ENCODE measurements at places on chromosomes 3 and 15.

GRCh38 chr3:3771094-3771493 is 28.1 kb upstream of the LRRN1 start:
- no peak for DNase-seq

DNA sequence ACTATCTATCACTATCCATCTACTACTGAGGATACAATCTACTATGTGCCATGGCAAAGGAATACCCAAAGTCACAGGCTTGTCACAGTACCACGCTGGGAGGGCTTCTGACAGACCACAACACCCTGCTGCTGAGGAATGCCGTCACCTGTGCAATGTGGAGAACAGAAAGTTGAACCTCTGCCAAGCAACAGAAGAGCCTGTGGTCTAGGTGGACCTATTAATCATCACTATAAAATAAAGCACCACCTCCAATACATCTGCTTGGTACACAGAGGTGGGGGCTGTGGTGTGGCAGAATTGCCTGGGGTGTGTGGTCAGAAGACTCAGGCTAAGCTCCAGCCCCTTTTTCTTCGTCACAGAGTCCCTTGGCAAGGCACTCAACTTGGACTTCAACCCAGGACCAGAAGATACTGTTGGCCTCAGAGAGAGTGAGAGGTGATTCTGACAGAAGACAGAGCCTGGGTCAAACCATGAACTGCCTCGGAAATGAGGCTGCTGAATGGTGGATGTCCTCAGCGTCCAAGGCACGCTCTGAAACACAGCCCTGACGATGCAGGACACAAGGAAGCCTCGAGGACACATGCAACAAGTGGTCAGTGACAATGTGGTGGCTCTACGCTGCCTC is 189.4 kb upstream of the CHRNA7 start:
- no peak for DNase-seq

DNA sequence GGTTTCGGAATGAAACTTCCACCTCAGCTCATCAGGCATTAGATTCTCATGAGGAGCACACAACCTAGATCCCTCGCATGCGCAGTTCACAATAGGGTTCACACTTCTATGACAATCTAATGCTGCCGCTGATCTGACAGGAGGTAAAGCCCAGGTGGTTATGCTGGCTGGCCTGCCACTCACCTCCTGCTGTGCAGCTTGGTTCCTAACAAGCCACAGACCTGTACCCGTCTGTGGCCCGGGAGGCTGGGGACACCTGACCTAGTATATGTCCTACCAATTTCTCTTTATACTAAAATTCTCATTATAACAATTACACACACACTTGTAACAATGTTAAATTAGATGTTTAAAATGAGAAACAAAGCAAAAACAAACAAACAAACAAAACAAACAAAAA is 172.2 kb downstream of the SLC9A9 start:
- no peak for DNase-seq

GRCh38 chr3:109597444-109597843 is 260.1 kb upstream of the DPPA4 start:
- DNase-seq, result no peak

GRCh38 chr3:42847731-42848130 is 27.9 kb downstream of the CYP8B1 start:
- DNase-seq, result no peak

DNA sequence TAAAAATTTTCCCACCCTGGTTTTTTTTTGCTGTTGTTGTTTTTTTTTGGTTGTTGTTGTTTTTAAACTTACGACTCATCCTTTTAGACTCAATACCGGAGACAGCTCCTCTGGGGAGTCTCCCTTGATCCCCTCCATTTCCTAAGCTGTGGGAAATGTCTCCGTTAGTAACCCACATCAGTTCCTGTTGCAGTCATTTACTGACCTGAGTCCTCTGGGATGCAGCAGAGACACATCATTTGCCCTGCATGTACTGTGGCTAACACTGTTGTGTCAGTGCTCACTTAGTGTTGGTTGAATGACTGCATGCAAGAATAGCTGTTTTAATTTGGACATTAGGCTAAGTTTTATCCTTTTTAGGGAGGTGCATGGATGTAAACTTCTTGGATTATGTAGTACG is 83.8 kb downstream of the MBNL1 start:
- no peak for DNase-seq

GRCh38 chr15:52559575-52559974 is 9.3 kb downstream of the ARPP19 start:
- no peak for DNase-seq

GRCh38 chr3:57851304-57851703 is 95.2 kb downstream of the SLMAP start:
- DNase-seq, result no peak

DNA sequence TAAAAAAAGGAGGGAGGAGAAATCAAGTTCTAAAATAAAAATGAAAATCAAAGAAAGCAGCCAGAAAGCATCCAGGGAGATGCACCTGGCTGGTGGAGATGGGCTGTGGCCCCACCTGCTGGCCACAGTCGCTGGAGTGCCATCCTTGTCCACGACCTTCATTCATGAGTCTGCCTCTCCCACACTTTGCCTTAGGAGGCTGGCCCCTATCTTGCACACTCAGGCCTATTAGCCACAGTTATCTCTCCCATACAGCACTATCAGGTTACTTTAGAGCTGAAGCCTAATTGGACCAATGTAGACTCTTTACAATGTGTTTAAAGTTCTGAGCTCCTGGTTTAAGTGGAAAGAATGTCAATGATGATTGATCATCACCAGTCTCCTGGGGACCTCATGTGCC is 392.0 kb upstream of the RORA start:
- peak; percentile 8 for DNase-seq

DNA sequence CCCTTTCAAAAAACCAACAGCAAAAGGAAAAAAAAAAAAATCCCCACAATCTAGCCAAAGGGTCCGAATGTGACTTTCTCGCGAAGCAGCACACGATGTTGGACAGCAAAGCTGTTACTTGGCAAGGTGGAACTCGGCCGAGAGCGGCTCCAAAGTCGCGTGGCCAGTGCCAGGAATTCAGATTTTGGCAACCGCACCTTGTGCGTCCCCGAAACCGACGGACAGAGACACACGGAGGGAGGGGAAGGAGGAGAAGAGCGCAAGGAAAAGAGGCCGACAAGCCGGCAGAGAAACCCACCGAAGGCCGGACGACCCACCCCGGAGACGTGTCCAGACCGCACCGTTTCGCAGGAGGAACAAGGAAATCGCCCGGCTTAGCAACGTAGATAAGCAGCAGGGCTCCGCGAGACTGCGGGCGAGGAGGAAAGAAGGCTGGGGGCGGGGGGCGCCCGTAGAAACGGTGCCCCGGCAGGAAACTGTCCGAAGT is 517.3 kb downstream of the MECOM start:
- no peak for DNase-seq

DNA sequence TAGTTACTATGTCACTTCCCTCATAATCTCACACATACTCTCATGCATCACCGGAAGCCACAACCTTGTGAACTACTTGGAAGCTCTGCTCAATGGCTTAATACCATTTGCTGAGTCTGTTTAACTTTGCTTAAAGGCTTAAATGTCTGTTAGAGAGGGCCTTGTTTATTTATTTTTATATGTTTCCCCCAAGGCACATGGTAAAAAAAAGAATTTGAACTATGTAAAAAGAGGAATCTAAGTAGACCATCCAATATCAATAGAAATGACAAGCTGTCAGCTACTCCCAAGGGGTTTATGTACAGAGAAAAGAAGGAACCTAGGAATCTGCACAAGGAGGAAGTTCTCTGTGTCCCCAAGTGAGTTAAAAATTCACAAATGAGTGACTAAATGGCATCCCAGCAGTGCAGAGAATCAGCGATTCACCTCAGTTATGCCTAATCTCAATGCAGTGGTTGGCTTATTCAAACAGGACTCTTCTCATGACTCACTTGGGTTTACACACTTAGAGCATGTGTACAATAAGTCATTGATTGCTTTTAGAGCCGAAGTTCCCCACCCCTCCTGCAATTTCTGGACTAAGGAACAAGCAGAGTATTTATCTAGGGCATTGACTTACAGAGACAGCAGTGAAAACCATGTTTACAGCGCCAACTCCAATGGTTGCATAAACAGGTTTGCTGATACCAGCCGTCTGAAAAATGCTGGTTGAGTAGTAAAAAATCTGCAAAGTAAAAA is 24.4 kb downstream of the SLC2A2 start:
- peak; percentile 34 for DNase-seq

DNA sequence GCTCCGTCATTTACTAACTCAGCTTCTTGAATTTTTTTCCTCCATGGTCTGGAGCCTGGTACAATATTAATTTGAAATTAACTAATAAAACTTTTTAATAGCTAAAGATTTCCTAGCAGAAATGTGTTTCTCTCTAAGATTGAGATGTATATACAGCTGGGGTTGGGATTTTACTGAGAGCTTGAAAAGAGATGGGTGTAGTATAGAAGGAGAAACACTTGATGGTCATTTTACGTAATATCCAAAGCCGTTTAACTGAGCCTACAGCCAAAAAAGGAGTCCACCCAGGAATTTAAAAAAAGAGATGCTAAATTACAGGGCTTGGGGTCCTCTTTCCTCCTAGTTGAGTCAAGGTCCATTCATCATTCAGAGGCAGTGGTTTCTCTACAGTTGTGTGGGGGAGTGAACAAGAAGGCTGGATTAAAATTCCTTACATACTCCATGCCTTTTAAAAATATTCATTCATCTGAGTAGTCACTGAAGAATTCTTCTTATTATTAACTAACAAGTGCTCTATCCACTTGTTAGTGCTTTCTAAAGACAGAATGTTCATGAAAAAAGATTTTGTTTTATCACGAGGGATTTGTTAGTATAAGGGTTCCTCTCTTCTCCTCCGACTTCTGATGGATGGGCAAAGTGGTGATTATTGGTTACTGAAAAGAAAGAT is 255.3 kb upstream of the IL12A start:
- DNase-seq, result no peak

GRCh38 chr3:34859746-34860145 is 779.6 kb upstream of the ARPP21 start:
- DNase-seq, result no peak

- DNase-seq, result peak; percentile 11
These were observed 109.3 kb downstream of the SHQ1 start for GRCh38 chr3:72738752-72739530.

DNA sequence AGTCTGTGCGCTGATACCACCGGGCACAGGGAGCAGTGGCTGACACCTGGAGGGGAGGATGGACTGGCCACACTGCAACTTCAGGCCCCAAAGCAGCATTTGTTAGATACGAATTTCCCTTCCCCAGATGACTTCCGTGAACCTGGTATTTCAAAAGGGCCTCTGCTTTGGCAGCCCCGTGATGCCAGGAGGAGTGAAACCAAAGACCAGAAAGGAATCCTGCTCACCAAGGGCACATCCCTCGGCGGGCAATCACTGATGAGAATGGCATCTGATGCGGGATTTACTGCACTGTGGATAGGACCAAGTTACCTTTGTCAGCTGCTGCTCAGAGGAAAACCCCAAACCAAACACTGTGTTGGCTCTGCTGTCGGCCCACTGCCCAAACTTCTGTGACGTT is 65.5 kb downstream of the WHAMM start:
- no peak for DNase-seq

GRCh38 chr15:51079226-51079625 is 15.5 kb downstream of the TNFAIP8L3 start:
- no peak for DNase-seq

DNA sequence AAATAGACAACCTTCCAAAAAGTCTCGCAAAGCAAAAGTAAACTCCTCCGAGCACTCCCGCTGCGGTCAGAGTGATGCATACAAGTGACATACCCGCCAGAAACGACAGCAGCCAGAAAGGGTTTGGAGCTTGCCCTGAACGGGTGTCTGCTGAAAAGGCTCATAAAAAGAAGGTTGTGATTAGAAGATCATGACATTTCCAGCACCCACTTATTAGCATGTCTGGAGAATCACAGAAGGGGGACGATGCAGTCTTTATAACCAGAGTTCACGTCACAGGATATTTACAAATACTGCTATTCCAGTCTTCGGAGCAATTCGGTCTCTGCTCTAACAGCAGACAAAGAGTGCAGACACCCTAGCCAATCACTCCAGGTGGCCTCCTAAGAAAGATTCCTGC is 59.1 kb upstream of the FRMD4B start:
- peak; percentile 41 for DNase-seq

- no peak for DNase-seq
These were observed 151.1 kb downstream of the ZNF385D start for GRCh38 chr3:21599890-21600289.

- no peak for DNase-seq
These were observed 8.4 kb downstream of the NR1D2 start for GRCh38 chr3:23953523-23953922.

DNA sequence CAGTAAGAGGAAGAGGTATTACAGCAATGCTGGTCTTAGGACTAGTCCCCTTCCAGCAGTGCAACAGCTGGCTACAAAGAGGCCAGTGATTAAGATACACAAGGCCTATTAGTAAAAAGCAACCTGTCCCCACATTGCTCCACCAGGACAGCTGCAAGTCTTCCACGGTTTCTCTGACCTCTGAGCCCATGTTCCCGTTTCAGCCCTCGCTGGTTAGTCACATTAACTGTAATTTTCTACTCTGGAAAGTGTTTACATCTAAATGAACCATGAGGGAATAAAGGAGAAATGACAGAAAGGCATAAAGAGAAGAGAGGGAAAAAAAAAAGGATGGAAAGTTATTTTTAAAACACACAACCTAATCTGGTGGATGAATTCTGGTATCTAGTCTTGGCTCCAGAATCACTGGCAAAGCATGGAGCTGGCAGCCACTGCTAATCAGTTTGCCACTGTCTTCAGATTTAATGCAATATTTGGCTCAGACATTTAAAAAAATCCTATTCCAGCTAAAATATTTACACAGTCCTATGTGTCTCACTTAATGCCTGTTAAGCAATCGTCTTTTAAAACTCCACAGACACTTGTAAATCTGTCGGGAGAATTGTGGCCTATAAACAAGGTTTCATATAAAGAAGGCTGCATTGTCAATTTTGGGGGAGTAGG is 154.9 kb downstream of the GREM1 start:
- DNase-seq, result no peak

- no peak for DNase-seq
These were observed 14.0 kb upstream of the TMF1 start for GRCh38 chr3:69066121-69066520.

GRCh38 chr3:179961071-179961702 is 75.5 kb downstream of the PEX5L start:
- no peak for DNase-seq

- DNase-seq, result no peak
These were observed 27.6 kb downstream of the ARNT2 start for GRCh38 chr15:80431635-80432344.

GRCh38 chr3:69212411-69213160 is 90.2 kb upstream of the LMOD3 start:
- DNase-seq, result no peak

GRCh38 chr15:81809543-81809942 is 236.3 kb downstream of the MEX3B start:
- no peak for DNase-seq

DNA sequence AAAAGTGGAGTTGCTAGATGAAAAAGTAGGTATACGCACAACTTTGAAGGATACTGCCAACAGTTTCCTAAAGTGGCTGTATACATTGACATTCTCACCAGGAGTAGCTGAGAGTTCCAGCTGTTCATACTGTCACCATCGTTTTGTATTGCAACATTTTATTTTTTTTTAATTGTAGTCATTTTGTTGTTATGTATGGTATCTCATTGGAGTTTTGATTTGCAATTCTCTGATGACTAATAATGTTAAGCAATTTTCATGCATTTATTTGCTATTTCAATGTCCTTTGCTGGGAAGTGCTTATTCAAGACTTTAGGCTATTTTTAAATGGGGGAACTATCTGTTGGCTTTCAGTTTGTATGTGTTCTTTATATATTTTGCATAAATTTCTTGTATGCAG is 185.1 kb upstream of the TGFBR2 start:
- no peak for DNase-seq

GRCh38 chr3:171007316-171007715 is 19.2 kb downstream of the SLC2A2 start:
- DNase-seq, result no peak
